ENCODE measurements at places on chromosomes 11 and 22.

DNA sequence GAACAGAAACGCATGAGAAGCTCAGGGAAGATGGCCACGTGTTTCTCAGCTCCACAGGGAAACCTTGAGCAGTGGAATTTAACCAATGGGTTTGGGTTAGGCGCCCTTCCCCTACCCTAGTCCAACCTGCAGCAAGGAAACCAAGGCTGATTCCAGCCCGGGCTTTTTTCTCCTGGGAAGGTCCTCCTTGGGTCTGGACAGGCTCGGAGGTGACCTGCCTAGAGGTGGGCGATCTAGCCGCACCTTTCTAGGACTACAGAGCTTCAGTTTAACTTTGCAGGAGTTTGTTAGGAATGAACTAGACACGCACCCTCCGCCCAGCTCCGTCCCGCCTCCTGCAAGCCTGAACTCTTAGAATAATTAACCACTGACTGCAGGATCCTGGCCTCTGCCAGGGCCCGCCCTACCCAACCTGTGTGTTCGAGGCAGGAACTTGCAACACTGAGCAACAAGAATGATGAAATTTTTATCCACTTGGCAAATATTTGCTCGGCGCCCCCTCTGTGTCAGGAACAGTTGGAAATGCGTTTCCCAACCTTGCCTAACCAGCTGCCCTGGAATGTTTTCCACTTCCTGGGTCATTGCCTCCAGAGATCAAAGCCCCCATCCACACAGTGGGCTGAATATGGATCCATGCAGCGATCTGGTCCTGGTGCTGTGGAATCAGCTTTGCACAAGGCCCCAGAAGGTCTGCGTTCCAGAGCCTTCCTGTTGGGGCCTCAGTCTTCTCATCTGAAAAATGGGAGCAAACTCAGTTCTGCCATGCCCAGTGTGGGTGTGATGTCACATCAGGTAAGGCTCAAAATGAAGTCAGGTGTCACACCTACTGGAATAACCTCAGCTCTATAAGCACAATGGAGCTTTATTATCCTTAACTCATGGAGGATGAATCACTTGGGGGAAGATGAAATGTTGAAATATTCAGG, 13.3 kb downstream of the MPST start:
- no peak for DNase-seq

GRCh38 chr11:45304992-45305335, 18.8 kb upstream of the SYT13 start:
- DNase-seq = no peak

DNA sequence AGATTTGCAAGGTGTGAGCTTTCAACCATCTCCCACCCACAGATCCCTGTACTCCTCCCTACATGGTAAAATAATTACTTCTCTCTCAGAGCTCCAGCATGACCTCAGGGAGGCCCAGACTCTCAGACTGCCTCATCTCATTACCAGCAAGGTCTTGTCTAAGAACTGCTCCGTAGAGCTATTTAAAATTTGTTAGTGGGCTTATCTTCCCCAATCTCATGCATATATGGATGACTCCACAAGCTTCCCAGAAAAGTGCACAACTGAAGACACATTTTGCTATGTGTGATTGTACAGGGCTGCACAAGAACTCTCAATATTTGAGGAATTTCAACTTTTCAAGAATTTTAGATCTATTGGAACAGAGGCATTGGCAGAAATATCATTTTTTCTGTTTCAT, 230.3 kb downstream of the CSNK2A3 start:
- DNase-seq = no peak

- DNase-seq = no peak
Measured at GRCh38 chr11:96309016-96309642, 33.9 kb downstream of the MAML2 start.

DNA sequence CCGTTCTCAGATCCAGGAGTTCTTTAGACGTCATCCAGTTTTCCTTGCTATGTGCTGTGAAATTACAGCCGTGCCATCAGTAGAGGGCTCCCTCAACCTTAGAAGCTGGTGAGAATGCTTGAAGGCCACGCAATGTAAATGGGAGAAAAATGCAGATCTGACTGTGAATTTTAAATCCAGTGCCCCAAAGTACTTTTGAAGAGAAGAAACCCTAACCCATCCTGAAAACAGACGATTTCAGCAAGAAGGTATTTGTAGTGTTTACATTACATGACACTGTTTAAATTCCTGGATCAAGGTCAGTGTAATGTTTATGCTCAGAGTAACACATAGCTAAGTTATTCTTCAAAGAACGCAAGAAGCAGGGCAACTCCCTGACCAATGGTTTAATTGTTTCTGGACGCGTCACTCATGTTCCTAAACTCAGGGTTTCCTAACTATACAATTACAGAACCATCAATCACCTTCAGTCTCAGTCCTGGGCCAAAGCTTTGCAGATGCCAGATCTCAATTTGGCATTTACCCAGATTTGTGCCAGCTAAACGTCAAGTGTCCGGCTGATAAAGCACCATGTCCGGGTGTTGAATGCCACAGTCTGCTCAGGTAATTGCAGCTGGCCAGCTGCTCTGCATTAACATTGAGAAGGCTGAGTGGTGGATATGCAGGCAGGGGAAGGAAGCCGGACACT, 38.2 kb downstream of the ADAMTS8 start:
- no peak for DNase-seq

GRCh38 chr11:105268404-105269062, 129.0 kb upstream of the CARD18 start:
- DNase-seq = no peak

DNA sequence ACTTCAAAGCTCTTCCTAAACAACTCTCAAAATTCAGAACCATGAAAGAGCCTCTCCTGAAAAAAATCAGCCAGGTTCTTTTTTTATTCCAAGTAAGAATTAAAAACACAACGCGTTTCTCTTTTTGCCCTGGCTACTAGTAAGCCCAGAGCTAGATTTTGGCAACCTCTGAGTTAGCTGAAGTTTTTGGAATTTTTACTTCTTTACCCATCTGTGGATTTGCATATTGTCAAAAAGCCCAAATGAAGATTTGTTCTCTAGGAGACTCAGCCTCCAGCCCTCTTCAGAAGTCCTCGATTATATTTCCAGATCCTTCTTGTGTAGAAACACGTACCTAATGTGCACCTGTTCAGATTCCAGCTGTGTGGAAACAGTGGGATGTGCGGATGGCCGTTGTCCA, 517.9 kb downstream of the TBC1D22A start:
- no peak for DNase-seq

- no peak for DNase-seq
Measured at GRCh38 chr22:45578524-45579147, 76.0 kb downstream of the FBLN1 start.

DNA sequence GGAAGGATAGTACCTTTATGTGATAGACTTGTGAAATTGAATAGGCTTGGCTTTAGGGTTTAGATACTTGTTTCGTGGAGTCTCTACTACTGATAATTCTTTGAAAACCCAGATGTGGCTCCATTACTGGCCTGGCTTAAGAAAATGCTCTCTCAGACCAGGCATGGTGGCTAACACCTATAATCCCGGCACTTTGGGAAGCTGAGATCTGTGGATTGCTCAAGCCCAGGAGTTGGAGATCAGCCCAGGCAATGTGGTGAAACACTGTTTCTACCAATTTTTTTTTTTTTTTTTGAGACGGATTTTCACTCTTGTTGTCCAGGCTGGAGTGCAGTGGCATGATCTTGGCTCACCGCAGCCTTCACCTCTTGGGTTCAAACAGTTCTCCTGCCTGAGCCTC, 40.9 kb downstream of the ATG13 start:
- DNase-seq = no peak

- DNase-seq = no peak
Measured at GRCh38 chr11:106061954-106062949, 14.9 kb downstream of the KBTBD3 start.

GRCh38 chr11:92204731-92205130, 19.9 kb upstream of the FAT3 start:
- no peak for DNase-seq

GRCh38 chr22:27727673-27728451, 73.7 kb downstream of the MN1 start:
- DNase-seq = no peak

GRCh38 chr22:39471381-39472141, 14.7 kb downstream of the MGAT3 start:
- no peak for DNase-seq

All from GM18507 (cell line).